ENCODE measurements at places on chromosomes 6 and 20.

GRCh38 chr20:13874394-13875157 lies 89.7 kb downstream of the NDUFAF5 start:
- DNase-seq, result no peak

DNA sequence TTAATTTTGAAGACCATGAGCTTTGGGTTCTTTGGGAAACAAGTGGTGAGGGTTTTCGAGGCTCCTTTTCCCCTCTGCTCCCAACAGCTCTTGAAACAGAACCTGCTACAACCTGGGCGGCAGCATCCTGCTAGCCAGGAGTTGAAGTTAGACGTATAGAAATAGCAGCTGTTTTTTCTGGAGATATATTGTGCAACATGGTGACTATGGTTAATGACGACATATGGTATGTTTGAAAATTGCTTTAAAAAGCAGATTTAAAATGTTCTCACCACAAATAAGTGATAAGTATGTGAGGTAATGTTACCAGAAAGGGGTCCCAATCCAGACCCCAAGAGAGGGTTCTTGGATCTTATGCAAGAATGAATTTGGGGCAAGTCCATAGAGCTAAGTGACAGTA lies 138.9 kb downstream of the PDE7B start:
- no peak for DNase-seq

DNA sequence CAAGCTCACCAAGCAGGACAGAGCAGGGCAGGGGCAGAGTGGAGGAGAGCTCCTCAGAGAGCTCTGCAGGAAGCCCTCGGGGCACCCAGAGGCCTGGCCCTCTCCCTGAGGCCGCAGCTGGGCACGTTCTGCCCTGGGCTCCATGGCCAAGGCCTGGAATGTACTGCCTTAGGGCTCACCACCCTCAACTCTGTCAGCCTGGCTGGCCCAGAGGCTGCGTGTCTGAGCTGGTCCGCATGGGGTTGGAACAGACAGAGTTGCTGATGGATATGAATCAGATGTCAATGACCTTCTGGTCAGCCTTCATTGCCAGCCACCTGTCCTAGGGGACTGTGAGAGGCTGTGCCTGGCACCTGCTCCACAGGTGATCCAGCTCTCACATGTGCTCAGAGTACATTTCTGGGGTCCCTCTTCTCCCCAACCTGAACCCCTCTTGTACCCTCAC lies 33.2 kb upstream of the PCMTD2 start:
- no peak for DNase-seq

DNA sequence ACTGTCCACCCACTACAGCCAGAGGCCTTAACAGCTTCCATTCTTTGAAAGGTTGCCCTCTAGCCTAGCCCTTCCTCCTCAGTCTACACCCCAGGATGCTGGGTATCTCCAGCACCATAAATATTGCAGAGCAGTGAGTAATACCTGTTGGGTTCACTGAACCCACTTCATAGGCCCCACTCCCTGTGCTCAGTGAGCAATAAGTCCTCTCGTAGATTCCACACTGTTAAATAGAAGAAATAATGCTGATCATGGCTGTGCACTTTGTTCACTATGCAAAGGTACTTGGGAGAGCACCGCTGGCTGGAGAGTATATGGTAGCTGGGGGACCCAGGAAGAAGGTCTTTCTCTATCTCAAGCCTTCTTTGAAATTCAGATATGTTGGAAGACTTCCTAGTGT lies 87.3 kb downstream of the RSPH3 start:
- DNase-seq, result no peak

- DNase-seq, result no peak
These were observed 24.4 kb downstream of the FOXQ1 start for GRCh38 chr6:1336246-1336843.

DNA sequence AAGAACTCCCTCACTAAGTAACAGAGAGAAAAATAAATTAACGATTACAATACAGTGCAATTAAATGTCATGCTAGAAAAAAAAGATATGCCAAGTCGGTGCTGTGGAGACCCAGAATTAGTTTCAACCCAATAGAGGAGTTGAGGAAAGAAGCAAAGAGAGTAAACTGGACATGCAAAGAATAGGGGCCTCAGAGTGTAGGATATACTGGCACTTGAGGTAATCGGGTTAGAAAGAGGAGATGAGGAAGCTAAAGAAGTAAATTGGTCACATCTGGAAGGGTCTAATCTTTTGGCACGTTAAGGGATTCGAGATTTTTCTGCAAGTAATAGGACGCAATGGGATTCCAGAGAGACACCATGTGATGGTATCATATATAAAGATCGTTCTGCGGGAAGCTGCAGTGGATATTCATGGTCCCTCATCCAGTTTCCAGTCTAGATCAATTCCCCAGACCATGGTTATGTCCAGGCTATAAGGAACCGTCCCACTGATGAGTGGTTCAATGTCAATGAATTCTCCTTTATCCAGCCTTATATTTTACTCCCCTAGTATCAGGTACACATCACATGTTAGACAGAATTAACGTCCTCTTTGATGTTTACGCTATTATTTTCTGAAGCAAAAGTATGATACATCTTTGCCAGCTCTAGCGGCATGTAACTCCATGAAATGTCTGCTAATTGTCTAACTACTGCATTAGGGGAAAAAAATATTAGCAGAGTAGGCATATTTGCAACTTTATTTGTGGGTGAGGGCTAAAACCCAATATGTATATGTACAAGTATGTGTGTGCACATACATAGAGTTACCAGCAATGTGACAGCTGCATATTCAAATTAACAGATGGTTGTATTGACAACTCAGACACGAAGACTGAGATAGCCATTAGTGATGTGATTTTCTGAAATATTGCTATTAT lies 1.1 kb upstream of the TBC1D32 start:
- DNase-seq, result no peak

DNA sequence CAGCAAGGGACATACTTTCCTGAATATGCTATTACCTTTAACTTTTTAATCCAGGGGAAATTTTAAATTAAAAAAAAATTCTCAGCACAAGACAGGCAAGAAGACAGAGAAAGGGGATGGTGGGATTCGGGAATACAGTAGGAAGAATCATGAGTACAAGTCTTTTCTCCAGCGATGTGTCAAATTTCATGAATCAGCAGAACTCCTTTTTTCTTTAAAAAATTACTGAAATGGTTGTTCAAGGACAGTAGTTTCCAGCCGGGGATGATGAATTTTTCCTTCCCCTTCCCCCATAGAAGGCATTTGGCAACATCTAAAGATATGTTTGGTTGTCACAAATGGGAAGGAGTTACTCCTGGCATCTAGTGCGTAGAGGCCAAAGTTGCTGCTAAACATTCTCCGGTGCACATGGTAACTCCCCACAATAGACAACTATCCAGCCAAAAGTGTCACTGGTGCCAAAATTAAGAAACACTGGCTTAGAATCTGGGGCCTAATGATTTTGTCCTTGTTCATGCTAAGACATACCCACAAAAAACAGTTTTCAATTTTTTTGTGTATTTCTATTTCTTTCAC lies 450.2 kb downstream of the CBLN4 start:
- no peak for DNase-seq

DNA sequence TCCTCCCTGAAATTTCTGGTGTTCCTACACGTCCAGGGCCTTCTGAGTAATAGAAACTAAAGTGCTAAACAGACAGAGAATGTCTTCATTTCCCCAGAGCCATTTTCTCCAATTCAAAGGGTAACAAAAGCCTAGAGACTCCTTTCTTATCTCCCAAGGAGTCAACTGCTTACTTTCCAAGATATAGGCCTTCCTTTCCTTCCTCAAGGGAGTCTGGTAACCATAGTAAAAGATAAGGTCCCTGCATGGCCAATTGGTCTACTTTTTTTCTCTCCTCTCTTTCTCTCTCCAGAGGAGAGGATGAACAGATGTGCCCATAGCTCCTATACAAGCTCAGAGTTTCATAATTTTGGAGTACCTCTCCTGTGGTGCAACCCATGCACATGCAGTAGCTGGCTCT lies 185.7 kb downstream of the ASCC3 start:
- DNase-seq, result no peak

DNA sequence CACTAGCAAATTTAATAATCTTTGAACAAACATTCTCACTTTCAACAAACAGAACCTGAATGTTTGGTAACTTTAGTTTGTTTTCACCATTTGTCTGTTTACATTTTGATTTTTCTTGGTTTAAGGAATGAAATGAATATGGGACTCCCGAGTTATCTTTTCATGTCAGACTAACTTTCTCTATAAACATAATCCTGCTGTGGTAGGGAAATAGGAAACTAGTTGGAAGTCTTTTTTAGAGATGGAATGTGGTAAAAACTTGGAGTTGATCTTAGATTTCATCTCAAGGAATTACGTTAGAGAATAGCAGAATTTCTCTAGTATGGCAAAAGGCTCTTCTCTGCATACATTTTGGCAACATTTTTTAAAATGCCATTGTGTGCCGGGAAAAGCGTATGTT lies 206.5 kb downstream of the CDKAL1 start:
- DNase-seq, result no peak

DNA sequence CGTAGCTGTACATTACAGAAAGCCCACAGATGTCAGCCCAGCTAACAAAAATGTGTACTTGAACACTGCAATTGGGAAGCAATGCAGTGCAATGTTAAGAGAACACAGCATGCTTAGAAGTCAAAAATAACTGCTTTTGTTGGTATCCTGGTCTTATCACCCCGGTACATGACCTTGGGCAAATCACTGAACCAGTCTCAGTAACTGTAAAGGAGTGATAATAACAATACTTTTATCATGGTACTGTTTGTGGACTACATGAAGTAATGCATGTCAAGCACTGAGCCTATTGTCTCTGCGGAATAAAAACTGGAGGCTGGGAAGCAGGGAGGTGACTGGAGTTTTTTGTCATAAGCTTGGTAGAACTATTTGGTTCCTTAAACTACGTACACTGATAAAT lies 44.7 kb upstream of the SPDEF start:
- no peak for DNase-seq

GRCh38 chr6:109045493-109045892 lies 49.2 kb downstream of the SESN1 start:
- DNase-seq, result no peak

GRCh38 chr6:151029970-151030369 lies 164.5 kb downstream of the MTHFD1L start:
- DNase-seq, result no peak
